Fibroblast of the conjunctiva (primary cell): ENCODE measurements at places on chromosomes 2 and 18.
A peak's percentile ranks its signal among the peaks of the same experiment; 100 is the strongest.

- DNase-seq: no peak
Observed at GRCh38 chr2:10273215-10274175, 29.2 kb upstream of the HPCAL1 start.

GRCh38 chr2:38713338-38713737 lies 37.8 kb downstream of the SRSF7 start:
- no peak for DNase-seq

GRCh38 chr2:22403748-22404147 lies 981.2 kb upstream of the KLHL29 start:
- DNase-seq: no peak

- no peak for DNase-seq
Observed at GRCh38 chr2:207405150-207405549, 124.6 kb upstream of the CREB1 start.

GRCh38 chr2:189366349-189366748 lies 74.9 kb upstream of the WDR75 start:
- DNase-seq: no peak

- peak; percentile 6 for DNase-seq
Observed at GRCh38 chr2:54042341-54042740, 71.5 kb upstream of the PSME4 start.

- no peak for DNase-seq
Observed at GRCh38 chr2:107808959-107809358, 17.7 kb upstream of the RGPD4 start.

GRCh38 chr2:236240228-236240990 lies 23.8 kb downstream of the ASB18 start:
- DNase-seq: no peak

DNA sequence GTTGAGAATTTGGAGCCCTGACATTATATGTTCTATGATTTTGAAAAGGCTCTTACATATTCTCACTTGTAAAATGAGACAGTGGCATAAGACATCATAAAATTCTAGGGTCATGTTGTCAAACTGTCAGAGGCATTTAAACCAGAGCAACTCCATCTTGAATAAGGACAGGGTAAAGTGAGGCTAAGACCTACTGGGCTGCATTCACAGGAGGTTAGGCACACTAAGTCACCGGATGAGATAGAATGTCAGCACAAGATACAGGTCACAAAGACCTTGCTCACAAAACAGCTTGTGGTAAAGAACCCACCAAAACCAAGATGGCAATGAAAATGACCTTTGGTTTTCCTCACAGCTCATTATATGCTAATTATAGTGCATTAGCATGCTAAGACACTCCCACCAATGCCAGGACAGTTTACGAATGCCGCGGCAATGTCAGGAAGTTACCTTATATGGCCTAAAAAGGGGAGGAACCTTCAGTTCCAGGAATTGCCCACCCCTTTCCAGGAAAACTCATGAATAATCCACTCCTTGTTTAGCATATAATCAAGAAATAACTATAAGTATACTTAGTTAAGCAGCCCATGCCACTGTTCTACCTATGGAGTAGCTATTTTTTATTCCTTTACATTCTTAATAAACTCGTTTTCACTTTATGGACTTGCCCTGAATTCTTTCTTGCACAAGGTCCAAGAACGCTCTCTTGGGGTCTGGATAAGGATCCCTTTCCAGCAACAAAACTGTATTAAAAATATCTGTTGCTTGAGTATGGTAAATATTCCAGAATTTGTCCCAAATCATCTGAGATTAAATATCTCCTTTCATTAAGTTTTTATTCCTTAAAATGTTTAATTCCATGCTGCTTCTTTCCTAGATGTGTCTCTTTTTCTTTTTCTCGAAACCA lies 406.4 kb downstream of the METTL4 start:
- no peak for DNase-seq

DNA sequence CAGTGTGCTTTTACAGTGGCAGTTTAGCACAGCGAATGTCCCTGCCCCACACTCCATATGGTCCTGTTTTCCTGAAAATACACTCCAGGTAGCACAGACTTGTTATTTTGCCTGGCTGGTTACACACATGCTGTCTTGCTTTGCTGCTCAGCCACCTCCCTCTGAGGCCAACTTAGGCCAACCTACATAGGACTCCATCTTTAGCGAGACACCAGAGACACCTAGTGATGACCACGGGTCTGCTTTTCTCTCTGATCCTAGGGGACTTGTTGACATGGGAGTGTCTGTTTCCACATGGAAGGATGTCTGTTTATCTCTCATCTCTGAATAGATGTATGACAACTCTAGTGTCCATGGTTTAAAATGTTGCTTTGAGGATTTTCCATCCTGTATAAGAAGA lies 43.3 kb downstream of the PLEKHB2 start:
- no peak for DNase-seq

DNA sequence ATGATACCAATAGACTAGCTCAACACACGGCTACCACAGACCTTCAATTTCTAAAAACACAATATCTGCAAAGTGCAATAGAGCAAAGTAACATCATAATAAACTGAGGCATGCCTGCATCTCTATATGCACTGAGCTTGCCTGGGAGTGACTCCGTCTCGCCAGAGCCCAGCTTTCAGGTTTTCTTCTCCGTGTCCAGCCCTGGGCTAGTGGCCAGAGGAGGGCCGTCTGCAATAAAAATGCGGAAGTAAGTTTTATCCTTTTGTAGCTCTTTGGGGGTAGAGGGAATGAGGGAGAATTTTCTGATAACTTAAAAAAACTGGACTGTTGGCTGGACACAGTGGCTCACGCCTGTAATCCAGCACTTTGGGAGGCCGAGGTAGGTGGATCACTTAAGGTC lies 41.0 kb upstream of the GPR17 start:
- no peak for DNase-seq

DNA sequence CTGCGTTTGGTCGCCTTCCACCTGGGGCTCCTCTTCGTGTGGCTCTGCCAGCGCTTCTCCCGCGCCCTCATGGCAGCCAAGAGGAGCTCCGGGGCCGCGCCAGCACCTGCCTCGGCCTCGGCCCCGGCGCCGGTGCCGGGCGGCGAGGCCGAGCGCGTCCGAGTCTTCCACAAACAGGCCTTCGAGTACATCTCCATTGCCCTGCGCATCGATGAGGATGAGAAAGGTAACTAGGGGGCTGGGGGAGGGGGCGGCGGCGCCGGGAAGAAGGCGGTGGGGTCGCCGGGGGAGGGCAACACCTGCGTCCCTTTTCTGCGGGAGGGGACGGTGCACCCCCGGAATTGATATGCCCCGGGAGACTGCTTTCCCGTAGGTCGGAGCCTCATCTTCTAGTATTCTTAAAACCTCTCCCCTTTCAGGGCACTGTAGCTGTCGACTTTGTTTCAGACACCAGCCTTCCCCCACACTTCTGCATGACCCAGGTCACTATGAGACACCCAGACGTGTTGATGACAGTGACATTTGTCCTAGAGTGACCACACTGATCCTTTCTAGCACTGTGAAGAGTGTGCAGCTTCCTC lies 755 bp downstream of the SPAST start:
- DNase-seq: no peak

DNA sequence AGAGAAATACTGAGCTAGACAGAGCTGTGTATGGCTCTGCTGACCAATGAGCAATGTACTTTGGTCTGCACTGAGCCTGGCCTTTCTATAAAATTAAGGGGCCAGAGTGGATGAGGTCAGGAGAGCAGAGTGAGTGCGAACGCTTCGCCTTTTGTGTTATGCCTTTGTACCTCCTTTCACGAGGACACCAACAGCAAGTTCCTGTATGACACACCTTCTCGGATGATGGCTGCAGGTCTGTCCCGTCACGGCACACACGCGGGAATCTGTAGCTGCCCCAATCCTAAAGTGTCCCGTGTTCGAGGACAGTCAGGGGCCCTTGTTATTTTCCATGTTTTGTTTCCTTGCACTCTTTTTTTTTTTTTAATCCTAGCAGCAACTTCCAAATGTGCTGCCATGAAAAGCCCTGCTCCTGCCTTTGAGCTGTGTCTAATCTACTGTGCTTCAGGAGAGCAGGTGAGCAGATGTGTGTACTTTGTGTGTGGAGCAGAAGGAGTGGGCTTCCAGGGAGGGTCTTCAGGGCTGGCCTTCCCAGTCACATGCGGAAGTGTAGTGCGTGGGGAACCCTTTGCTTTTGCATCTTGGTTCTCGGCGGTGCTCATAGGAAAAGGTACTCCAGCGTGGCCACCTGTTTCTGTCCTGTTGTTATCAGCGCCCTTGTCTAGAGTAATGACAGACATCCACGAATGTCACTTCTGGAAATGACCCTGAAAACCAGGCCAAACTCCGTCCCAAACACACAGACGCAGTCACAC lies 213.2 kb downstream of the NDUFA10 start:
- DNase-seq: no peak

DNA sequence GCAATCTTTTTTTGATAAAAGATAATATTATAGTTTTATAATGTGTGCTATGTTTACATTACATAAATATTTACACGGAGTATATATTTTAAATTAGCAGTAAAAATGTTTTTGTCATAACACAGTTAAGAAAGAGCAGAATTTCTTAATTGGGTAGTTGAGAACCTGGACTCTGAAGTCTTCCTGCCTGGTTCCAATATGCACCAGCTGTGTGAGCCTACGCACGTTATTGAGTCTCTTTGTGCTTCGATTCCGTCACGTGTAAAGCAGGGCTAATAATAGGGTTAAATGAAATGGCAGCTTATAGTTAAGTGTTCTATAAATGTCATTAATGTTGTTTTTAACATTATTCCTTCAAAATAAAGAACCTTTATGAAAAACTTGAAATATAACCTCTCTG lies 1.2 kb upstream of the CCDC88A start:
- DNase-seq: no peak

- DNase-seq: no peak
Observed at GRCh38 chr2:134079373-134079772, 174.5 kb upstream of the MGAT5 start.

GRCh38 chr18:59921384-59921891 lies 21.6 kb downstream of the PMAIP1 start:
- DNase-seq: no peak

GRCh38 chr2:227880460-227880859 lies 9.0 kb downstream of the DAW1 start:
- DNase-seq: no peak

DNA sequence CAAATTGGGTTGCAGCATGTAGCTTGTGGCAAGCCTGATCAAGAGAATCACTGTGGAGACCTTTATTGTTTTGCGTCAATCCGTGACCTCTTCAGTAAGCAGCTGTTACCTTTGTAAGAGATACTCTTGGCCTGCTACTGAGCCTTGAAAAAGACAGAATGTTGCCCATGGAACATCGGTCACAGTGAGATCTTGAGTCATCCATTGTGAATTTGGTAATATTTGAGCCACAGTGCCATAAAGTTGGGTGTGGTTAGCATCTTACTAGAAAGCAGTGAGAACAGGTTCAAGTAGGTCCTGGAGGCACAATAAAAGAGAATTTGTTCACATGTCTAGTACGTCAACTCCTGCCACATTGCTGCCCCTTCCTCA lies 12.7 kb upstream of the EFR3B start:
- DNase-seq: no peak

GRCh38 chr2:69946351-69947324 lies 14.8 kb downstream of the ASPRV1 start:
- no peak for DNase-seq

DNA sequence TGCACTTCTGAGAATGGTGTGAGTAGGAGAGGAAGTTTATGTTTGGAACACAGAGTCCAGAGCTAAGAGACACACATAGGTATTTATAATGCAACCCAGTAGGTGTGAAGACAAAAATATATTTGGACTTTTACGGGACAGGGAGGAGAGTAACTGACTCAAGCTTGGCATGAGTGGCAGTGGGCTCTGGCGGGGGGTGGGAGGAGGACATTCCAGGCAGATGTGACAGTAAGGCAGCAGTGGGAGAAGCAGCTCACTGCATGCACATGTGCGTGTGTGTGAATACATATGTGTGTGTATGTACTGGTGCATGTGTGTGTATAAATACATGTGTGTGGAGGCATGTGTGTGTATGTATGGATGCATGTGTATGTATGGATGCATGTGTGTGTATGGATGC lies 51.4 kb downstream of the DCDC2C start:
- DNase-seq: no peak

GRCh38 chr2:104286841-104287240 lies 567.1 kb upstream of the POU3F3 start:
- no peak for DNase-seq

DNA sequence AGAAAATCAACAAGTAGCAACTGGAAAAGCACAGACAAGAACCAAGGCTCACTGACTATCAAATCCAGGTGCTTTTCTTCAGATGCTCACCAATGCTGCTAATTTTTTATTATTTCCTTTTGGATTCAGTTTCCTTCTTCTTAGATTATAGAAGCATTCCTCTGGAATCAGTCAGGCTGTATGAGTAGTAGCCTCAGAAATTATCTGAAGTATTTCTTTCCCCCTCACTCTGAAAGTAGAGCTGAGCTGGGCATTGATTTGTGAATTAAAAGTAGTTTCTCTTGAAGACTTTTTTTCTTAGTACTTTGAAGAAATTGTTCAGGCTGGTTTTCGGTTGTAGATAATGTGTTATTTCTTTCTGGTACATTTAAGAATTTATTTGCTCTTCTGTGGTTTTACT lies 273.7 kb downstream of the NOL4 start:
- no peak for DNase-seq

GRCh38 chr2:196924051-196924450 lies 2.5 kb downstream of the PGAP1 start:
- DNase-seq: no peak

- DNase-seq: no peak
Observed at GRCh38 chr2:3169106-3169870, 208.3 kb downstream of the EIPR1 start.

- no peak for DNase-seq
Observed at GRCh38 chr2:887639-888038, 63.0 kb upstream of the SNTG2 start.

DNA sequence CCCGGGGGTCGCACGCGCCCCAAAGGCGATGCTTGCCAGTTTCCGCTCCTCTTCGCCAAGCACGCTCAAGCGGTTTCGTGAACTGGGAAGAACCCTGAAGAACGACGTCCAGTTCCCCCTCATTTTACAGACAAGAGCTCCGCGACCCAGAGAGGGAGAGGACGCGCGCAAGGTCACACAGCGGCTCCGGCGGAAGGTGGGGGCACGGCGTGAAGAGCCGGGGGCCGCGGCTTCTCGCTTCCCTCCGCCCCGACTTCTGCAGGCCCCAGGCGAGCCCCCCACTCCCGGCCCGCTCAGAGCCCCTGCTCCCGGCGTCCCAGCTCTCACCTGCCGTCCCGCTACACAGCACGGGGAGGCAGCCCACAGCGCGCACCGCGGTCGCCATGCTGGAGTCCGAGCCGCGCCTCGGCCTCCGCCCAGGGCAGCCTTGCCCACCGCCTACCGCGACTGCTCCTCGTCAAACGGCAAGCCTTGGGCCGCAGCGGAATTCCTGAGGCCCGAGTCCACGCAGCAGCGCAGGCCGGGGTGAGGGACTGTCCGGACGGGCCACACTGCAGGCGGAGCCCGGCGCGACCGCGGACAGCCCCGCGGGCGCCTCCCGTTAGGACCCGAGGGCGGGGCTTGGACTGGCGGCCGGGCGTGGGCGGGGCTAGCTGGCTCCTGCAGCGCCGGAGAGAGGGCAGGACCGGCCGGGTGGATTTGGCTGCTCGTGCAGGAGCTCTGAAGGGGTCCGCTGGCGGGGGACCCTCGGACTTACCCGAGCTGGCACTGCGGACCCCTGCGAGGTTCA lies at the start of gene MRPS5:
Gene MRPS5, minus strand, starts transcription at position 402 of the 790 bp plus-strand sequence. Its CDS starts 17 bp downstream, at position 385.
- peak; percentile 14 for DNase-seq
